Stimulated activated CD8-positive, alpha-beta memory T cell treated with anti-CD3 and anti-CD28 coated beads, Interleukin-7, amount 100 ng/mL, for 1 hour (primary cell): ENCODE measurements at places on chromosomes 4 and X.

DNA sequence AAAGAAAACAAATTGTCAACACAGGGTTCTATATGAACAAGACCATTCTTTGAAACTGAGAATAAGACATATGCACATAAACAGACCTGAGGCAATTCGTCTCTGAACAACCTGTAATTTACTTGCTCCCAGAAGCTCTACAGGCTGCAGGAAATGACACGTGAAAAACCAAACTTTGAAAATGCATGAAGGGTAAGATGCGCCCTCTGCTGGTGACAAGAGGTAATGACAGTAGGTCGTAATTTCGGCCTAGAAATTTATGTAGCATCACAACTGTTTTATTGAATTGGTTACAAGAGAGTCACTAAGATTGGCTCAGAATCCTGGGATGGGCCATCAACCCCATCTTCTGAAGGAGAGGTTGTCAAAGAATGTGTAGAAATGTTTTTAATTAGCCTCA lies 276.5 kb downstream of the PPP4R3C start:
- DNase-seq, result no peak

GRCh38 chrX:28391528-28391927 lies 195.7 kb upstream of the IL1RAPL1 start:
- DNase-seq, result no peak

GRCh38 chrX:88424541-88424940 lies 322.5 kb upstream of the CPXCR1 start:
- no peak for DNase-seq

DNA sequence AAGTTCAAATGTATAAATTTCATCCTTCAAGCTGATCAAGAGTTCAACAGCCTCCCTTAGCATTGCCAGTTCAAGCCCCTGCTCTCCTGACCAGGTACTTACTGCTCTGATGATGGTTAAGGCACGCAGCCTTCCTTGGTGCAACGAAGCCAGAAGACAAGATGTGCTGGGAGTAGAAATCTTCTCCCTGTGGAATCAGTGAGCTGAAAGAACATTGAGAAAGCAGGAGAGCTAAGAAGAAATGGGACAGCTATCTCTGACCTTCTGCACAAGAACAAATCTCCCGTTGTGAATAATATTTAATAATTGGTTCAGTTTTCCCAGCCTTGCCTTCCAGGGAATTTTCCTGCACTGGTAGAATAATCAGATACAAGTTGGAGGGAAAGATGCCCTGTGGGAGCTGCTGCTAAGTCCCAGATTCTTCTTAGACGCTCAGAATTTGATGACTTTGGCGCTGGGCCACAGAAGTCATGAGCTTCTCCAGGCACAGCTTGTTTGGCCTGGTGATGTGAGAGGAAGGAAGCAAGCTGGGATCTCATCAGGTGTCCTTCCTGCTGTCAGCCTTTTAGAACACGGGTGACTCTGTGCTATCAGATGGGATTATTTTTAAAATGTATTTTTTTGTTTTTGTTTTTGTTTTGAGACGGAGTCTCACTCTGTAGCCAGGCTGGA lies 77.8 kb downstream of the CD38 start:
- no peak for DNase-seq

- DNase-seq, result no peak
Observed at GRCh38 chr4:87114245-87115062, 106.0 kb downstream of the KLHL8 start.

GRCh38 chr4:108512615-108513505 lies 107.5 kb upstream of the RPL34 start:
- no peak for DNase-seq

- DNase-seq, result no peak
Observed at GRCh38 chrX:22351966-22352365, 79.3 kb downstream of the CBLL2 start.

DNA sequence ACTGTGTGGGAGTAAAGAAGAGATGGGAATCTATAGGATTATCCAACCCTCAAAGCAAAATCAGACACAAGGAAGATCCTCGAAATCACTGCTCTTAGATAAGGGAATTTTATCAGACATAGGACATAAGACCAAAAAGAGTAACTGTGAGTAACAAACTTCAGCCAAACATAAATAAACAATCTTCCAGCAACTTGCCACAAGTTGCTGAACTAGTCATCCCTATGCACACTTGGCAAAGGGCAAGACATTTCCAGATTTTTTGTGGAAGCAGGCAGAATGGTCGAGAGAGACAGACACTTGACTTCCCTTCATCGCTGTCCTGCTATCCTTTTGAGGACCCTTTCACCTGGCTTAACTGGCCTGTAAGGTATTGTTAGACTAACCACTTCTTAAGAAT lies 89.6 kb downstream of the KCNIP4 start:
- DNase-seq, result no peak

GRCh38 chrX:19799319-19800182 lies 87.8 kb downstream of the SH3KBP1 start:
- DNase-seq, result no peak

GRCh38 chrX:43106009-43106408 lies 328.0 kb upstream of the PPP1R2C start:
- DNase-seq, result no peak

GRCh38 chrX:136549226-136549625 lies 17.2 kb downstream of the VGLL1 start:
- DNase-seq, result no peak

DNA sequence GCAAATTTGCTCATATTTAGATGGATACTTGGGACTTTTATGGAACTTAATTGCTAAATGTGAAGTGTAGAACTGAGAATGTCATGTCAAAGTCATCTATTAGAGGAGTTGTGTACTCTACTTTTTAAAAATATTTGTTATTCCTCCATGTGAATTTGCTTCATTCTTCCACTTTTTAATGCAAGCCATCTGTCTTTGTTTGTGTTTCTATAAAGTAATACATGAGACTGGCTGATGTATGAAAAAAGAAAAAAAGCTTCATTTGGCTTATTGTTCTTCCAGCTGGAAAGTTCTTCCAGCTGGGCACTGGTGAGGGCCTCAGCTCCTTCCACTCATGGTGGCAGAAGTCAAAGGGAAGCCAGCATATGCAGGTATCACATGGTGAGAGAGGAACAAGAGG lies 114.6 kb upstream of the GRID2 start:
- no peak for DNase-seq

DNA sequence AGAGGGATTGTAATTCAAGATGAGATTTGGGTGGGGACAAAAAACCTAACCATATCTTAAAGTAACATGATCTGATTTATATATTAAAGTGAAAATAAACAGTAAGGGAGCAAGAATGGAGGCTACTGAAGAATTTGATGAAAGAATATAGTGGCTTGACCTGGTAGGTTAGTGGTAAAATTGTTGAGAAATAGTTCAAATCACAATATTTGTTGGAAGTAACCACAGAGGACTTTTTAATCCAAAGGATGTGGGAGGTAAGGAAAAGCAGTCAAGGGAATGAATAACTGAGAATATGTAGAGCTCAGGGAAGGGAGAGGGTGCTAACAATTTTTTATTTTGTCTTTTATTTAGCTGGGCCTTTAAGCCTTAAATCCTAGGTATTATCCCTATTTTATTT lies 139.8 kb upstream of the HS3ST1 start:
- DNase-seq, result no peak

GRCh38 chrX:3697701-3698279 lies 15.7 kb downstream of the PRKX start:
- no peak for DNase-seq

GRCh38 chr4:185896817-185897488 lies 85.0 kb upstream of the SORBS2 start:
- DNase-seq, result no peak

GRCh38 chr4:141132709-141133145 lies 542 bp downstream of the RNF150 start:
- no peak for DNase-seq

GRCh38 chr4:181761156-181761555 lies 482.0 kb upstream of the TENM3 start:
- no peak for DNase-seq

DNA sequence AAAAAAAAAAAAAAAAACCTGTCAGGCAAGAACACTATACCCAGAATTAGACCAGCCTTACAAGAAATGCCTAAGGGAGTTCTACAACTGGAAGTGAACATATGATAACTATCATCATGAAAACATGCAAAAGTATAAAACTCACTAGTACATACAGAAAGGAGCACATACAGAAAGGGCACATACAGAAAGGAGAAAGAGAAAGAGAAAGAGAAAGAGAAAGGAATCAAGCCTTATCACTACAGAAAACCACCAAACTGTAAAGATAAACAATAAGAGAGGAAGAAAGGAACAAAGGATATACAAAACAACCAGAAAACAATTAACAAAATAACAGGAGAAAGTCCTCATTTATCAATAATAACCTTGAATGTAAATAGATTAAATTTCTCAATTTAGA lies 50.4 kb downstream of the PHKA1 start:
- DNase-seq, result no peak

GRCh38 chr4:52248820-52249219 lies 197.7 kb downstream of the SPATA18 start:
- no peak for DNase-seq

GRCh38 chr4:22493523-22493922 lies 22.3 kb downstream of the ADGRA3 start:
- DNase-seq, result no peak

GRCh38 chr4:53128706-53129357 lies 237.0 kb downstream of the SCFD2 start:
- no peak for DNase-seq

DNA sequence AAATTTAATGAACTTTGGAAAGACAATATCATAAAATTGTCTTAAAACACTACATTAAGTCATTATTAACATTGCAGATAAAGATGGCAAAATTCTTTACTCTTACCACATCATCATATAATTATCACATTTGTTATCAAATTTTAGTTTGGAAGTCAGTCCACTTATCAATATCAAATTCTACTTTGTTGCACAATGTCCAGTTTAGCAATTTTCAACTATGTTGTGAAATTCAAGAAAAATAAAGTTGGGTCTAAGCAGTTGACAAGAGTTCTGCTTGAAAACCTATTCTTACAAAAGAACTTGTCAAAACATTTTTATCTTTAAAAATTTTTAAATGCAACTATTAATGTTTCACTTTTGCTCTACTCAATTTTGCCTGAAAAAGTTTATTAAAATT lies 44.7 kb upstream of the TET2 start:
- no peak for DNase-seq

DNA sequence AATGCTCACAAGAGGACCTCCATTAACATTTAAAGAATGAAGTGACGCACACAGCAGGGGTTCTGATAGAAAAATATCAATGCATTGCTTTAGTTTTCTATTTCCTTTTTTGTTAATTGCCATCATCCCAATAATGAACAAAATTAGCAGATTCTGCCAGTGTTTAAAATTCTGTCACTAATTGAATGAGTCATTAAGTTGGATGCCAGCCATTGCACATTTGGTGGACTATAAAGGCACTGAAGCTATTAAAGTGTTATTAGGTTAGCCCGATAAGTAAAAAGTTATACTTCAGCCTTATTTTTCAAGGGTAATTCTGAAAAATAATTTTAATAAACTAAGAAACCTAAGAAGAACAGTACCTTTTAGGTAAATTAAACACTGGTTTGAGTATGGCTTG lies 53.1 kb downstream of the MAP3K15 start:
- no peak for DNase-seq

DNA sequence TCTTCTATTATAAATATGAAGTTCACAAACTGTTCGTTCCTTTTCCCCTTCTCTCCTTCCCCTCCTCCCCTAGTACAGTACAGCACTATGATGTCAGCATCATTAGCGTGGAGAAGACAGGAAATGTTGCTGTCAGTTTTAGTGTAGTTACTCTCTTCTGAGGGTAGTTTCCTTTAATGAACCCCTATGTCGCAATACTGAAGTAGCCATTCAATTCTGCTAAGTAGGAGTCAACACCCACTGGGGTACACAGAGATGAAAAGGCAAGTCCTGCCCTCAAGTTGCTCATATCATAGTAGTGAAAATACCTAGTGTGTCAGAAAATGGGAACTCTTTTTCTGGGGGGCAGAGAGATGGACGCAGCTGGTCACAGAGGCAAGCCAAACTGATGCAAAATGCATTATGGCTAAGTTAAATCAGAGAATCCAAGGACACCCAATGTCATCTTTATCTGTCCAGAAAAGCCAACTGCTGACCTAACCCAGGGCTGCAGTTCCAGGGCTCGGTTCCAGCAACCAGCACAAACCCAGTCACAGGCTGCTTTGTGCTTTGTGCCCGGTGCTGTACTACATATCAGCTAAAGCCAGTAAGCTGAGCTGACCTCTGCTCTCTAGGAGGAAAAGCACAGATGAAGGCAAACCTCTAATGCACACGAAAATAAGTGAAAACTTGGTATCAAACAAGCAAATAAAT lies 31.5 kb downstream of the GRIA3 start:
- DNase-seq, result no peak

GRCh38 chrX:14673764-14674163 lies 144.4 kb downstream of the GLRA2 start:
- DNase-seq, result no peak

- no peak for DNase-seq
Observed at GRCh38 chrX:108415891-108416290, 22.3 kb downstream of the COL4A6 start.

DNA sequence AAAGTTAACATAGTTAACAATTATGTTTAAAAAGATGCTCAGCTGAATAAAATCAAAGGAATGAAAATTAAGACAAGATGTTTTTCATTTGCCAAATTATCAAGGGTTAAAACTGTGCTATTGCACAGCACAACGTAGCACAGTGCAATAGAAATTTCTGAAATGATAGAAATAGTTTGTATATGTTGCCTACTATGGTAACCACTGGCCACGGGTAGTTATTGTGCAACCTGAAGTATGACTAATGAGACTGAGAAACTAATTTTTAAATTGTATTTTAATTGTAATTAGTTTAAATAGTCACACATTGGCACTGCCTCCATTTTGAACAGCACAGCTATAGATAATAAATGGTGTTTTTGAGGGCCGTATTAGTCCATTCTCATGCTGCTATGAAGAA lies 343.1 kb upstream of the FAM241A start:
- no peak for DNase-seq

- no peak for DNase-seq
Observed at GRCh38 chr4:7587433-7588405, 153.0 kb upstream of the PSAPL1 start.

DNA sequence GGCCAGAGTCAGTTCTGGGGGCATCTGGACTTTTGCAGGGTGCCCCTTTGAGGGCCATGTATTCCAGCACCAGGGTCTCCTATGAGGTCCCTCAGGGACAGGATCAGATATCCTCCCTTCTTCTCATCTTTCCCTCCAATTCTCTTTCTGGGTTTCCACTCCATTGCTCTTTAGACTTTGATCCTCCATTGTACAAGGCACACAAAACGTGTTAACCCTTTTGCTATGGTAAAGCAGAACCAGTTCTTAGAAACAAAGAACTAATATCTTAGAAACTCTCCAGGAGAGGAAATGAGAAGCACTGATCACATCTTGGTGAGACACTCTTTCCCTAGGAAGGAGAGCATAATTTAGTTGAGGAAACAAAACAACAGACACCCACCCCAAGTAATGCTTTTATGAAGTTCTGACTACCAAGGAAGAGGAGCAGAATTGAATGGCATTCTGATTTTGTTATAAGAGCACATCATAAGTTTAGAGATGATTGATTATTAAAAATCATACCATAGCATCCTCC lies 200.7 kb upstream of the NPY2R start:
- DNase-seq, result no peak

- DNase-seq, result no peak
Observed at GRCh38 chr4:3641501-3641900, 109.3 kb upstream of the LRPAP1 start.
